Activated gamma-delta T cell (primary cell): ENCODE measurements at places on chromosomes 5 and 9.

DNA sequence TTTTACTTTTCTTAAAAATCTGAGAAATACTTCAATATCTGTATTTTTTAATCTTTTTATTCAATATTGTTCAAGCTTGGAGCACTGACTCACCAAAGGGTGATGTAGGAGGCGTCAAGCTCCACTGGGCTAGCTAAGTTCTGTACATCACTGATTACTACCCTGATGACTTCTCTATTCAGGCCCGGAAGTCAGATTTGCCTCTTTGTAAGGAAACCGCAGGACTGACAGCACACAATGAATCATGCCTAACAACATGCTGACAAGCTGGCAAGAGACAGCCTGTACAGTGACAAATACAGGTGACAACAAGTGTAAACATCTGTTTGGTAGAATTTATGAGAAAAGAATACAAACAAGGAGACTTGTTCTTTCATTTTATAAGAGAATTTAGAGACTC is 627.9 kb upstream of the RORB start:
- no peak for DNase-seq

DNA sequence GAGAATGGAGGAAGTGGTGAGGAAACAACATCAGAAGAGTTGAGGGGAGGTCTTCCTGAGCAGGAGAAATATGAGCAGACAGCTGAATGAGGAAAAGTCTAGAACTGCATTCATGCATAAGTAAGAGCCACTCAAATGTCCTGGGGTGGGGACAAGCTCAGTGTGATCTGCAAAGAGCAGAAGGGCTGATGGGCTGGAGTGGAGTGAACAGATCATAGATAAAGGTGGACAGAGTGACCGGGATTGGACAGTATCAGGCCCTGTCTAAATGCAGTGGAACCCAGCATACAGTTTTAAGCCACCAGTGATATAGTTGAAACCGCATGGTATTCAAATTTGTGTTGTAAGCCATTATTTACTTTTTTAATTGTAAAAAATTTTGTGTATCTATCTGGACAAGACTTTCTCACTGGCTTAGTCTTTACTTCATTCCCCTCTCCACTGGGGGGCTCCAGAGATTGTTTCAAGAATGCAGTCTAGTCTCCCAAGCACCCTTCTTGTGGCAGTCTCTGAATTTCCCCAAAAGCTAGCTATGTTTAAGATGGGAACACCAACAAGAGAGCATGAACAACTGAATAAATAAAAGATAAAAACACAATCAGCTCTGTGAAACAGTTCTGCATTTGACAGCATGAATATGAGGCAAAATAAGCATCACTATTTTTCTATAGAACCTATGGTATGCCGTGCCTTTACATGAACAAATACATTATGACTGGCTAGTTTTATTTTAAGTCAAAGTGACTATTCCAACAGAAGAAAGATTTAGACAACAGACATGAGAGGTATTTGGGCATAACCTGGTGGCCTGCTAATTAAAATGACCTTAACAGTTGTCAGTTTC is 10.7 kb upstream of the STK32A start:
- DNase-seq, result no peak

DNA sequence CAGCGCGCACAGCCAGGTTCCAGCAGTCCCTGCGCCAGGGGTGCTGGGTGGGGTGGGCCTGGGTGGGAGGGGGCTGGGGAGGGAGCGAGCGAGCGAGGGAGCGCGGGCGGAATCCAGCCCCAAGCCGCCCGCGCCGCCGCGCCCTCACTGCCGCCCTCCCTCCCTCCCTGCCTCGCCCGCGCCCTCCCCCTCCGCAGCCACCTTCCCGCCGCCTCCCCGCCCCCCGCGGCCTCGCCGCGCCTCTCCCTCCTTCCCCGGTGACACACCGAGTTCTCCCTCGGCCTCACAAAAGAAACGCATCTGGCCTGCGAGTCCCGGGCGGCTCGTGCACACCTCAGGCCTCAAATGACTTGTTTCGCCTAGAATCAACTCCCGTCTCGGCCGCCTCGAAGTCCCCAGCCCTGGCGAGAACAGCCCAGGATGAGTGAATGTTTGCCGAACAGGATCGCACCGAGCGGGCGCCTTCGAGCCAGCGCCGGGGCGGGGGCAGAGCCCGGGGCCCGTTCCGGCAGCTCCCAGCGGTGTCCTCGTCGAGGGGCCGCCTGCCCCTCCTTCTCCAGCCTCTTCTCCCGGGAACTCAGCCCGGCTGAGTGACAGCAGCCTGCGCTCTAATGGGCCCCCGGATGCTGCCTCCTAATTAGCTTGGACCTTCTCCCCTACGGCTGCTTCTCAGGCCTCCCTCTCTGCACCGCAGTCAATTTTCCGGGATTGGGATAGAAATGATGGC is 371 bp upstream of the PITX1 start:
- no peak for DNase-seq

DNA sequence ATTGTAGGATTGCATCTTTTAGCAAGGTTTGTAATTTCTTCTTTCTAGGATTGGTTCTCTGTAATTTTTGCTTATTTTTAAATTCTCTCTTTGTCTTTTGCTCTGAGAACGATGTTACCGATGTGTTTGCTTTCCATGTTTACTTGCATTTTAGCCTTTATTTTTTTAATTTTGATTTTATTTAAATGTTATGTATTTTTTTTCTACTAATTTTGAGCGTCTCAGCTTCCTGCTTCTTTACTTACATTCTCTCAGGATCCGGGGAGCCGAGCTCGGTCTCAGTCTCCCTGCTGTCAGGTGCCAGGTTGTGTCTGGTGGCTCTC is 20.9 kb downstream of the ANXA2R start:
- no peak for DNase-seq

GRCh38 chr5:131357739-131358561 is 94.1 kb downstream of the CDC42SE2 start:
- DNase-seq, result no peak

DNA sequence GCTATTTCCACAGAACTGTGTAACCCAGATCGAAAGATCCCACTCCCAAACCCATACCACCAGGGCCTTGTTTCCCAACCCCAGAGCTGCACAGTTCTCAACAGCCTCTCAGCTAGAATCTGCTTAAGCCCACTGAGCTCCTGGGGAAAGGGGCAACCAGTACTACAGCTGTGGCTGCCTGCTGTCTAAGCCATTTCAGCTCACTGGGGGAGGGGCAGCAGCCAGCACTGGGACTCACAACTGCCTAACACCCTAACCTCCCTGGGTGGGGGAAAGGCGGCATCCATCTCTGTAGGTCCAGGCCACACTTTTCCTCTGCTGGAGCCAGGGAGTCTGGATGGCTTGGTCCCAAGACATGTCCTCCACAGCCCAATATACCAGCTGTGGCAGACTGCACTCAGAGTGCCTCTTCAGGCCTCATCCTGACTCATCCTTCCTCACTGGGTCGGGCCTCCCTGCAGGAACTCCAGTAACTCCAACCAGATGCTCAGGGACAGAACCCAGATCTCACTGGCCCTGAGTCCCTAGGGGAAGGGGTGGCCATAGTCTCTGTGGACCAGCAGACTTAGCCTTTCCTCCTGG is 241.4 kb downstream of the HINT1 start:
- DNase-seq, result no peak

DNA sequence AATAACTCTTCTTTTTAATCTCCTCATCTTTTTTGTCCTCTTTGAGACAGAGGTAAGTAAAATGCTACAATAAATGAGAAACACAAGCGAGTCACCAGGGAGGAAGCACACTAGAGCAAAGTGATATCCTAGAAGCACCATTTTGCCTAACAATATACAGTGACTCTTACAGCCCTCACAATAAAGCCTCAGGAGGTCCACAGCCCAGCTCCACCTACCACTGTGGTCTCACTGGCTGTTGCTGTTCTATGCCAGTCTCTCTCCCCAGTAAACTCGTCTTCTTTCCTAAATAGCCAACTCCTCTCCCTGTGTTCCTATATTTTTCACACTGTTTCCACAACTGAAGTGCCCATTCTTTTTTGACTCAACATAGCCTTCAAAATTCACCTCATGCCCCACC is 44.3 kb downstream of the TNFSF15 start:
- DNase-seq, result no peak
